ENCODE measurements at places on chromosomes 12 and 14.

DNA sequence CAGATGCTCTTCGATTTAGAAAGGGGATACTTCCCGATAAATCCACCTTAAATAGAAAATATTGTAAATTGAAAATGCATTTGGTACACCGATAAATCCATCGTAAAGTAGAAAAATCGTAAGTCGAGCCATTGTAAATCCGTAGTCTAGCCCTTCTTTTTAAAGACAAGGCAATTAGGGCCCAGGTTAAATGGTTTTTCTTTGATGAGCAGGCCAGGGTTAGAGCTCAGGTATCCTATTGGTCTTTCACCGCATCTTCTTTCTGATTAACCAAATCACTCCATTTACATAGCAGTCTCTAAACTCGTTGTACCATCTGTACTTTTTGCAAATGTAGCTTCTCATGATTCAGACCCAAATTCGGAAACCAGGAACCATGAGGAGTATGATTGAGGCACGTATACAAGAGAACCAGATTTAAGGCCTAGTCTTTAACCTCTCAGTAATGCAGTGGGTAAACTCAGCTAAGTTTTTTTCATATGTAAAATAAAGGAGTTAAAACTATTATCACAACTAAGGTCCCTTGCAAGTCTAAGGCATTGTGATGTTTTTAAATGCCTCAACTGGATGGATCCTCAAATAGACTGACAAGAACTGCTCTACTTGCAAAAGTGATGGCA is 2.2 kb upstream of the YAF2 start:
- no peak for DNase-seq

DNA sequence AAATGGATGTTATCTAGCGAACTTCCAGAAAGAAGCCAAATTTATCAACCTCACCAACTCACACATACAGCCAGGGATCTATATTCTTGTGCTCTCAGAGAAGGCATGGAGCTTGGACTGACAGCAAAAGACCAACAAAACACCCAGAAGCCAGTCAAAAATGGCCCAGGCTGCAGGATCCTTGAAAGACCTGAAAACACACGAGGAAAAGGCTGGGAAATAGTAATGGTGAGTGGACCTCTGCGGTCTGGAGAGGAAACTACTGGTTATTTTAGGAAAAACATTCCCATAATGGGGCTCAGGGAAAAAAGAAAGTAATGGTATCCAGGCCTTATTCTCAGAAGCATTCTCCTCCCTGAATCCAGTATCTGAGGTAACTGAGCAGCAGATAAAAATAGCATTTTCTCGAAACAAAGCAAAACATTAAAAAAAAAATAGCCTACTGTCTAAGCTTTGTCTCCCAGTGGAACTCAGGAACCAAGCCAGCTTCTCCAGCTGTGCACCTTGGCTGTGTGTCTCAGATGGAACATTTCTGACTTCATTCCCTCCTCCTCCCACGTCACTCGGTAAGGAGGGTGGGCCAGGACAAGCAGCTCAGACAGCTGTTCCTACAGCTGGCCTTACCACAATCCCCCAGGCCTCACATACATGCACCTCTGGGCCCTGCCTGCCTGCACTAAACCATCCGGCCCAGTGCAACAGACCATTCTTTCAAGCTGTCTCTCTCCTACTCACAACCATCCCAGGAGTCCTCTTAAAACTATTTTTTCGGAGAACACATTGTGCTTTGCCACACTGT is 249.9 kb downstream of the DAD1 start:
- no peak for DNase-seq

GRCh38 chr12:104648756-104649155 is 192.0 kb downstream of the CHST11 start:
- no peak for DNase-seq

- DNase-seq, result no peak
These were observed 66.1 kb downstream of the DYRK2 start for GRCh38 chr12:67714648-67715047.

GRCh38 chr14:84591827-84592445 is 938.0 kb upstream of the FLRT2 start:
- no peak for DNase-seq

DNA sequence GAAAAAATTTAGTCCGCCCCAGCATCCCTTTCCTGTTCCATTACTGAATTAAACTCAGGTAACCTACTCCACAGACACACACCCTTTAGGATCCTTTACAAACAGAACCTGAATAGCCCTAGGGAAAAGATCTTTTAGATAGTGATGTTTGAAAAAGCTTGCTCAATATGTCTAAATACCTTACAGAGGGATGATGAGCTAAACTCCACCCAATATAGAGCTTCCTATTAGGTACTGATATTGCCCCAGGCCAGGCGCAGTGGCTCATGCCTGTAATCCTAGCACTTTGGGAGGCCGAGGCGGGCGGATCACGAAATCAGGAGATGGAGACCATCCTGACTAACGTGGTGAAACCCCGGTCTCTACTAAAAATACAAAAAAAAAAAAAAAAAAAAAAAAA is 50.1 kb downstream of the FERMT2 start:
- DNase-seq, result no peak

- no peak for DNase-seq
These were observed 17.0 kb upstream of the NUBPL start for GRCh38 chr14:31543969-31544799.

DNA sequence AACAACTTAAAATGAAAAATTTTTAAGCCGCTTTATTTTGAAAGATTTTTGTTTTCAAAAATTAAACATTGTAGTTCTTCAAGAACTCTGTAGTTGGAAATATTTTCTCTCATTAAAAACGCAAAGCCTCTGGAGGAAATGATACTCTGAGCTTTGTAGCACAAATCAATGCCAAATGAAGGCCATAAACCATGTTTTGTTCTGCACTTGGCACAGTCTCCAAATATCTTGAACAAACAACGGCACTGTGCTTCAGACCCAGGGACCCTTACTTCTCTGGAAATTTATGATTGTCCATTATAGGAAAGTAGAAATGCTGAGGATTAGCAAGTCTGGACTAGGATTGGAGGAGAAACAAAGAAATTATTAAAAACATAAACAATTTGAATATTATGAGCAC is 160.8 kb upstream of the BMP4 start:
- DNase-seq, result no peak

GRCh38 chr12:121925358-121925695 is 6.9 kb downstream of the CFAP251 start:
- no peak for DNase-seq

GRCh38 chr12:43213608-43214007 is 338.4 kb downstream of the ADAMTS20 start:
- no peak for DNase-seq

- no peak for DNase-seq
These were observed 169.8 kb downstream of the CAPZA3 start for GRCh38 chr12:18907728-18908127.

DNA sequence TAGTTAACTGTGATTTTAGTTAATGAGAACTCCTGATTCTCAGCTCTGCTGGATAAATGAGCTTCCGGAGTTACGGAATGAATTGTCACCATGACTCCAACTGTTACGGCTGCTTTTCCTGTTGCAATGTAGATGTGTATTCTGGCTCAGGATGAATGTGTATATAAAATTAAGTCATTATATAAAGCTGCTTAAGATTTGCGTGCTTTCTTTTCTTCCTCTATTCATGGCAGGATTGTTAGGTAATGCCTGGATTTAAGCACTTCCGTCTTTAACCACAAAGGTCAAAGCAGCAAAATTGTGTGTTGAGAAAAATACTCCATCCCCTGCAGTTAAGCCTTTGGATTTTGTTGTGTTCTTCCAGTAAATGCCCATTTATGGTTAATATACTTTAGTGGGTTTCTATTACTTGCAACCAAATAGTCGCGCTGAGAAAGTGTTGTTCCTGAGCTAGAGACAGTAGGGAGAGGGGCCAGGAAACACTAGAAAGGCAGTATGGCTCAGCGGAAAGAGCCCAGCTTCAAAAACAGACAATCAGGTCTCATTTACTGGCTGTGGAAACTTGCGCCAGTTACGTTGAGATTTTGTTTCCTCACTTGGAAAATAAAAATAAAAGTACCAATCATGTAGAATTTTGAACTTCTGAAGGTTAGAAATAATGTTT is 9.4 kb upstream of the CCDC175 start:
- no peak for DNase-seq

DNA sequence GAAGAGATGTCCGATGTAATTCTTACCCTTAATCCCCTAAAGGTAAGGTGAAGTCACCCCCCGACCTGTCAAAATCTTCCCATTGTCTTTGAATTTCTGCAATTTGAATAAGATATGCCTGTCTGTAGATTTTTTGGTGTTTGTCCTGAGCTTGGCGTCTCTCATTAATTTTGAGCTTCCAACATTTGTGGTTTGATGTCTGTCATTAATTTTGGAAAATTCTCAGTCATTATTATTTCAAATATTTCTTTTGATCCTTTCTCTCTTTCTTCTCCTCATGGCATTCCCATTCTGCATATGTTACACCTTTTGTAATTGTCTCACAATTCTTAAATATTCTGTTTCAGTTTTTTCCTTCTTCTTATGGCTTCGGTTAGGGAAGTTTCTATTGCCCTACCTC is 60.1 kb downstream of the EPS8 start:
- DNase-seq, result no peak

GRCh38 chr14:85172889-85173477 is 357.0 kb upstream of the FLRT2 start:
- no peak for DNase-seq

GRCh38 chr12:54024127-54024526 is 4.1 kb upstream of the HOXC6 start:
- no peak for DNase-seq

GRCh38 chr12:52650520-52651081 is 1.4 kb downstream of the KRT2 start:
- no peak for DNase-seq

All from Jurkat, Clone E6-1 (cell line).